Frontal cortex (tissue), 4 donors: ENCODE measurements at places on chromosomes 6 and 20. TPM values are rescaled to one million over a fixed set of nuclear protein-coding genes. Genes with fewer than 3 reads are reported as not detected.
A peak's percentile ranks its signal among the peaks of the same experiment; 100 is the strongest.

DNA sequence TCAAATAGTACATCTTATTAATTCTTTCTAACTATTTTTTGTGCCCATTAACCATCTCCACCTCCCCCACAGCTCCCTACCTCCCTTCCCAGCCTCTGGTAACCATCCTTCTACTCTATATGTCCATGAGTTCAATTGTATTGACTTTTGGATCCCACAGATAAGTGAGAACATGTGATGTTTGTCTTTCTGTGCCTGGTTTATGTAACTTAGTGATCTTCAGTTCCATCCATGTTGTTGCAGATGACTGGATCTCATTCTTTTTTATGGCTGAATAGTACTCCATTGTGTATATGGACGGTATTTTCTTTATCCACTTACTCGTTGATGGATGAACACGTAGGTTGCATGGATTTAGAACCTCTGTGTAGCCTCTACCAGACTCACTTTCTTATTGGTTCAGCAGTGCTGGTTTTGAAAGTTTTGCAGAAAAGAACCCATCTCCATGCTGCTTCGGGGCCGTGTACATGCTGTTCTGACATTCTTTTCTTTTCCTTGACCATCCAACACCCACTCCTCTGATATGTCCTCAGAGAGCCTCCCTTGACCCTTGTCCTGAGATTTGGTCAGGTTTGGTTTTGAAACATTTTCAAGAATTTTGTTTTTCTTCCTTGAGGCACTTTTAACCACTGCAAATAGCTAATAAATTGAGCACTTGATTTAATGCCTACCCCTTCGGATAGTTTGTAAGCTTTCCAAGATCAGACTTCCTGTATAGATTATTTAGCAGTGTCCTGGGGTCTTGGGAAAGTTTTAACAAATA, 231.2 kb upstream of the ZFP64 start:
- DNase-seq: no peak

- DNase-seq: peak; percentile 82
Observed at GRCh38 chr20:5001174-5002076, at the start of gene SLC23A2. SLC23A2 (minus strand) TSS chr20:5001510; CDS start chr20:4932562, 68,948 bp downstream.

DNA sequence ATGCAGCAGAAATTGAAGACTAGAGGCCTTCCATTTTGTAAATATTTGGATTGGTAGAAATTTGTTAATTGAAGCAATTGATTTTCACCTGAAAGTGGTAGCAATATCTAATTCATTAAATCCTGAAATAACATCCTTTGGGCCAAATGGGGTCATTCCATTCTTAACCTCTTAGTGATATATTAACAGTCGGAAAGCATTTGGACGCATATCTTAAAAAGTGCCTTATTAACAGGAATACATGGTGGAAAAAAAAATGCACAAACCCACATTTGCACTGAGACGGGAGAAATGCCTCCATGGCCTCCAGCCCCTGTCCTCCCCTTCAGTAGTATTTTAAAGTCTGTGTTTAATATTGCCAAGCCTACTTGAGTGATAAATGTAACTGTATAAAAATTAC, 205.5 kb downstream of the TFAP2B start:
- DNase-seq: no peak

- no peak for DNase-seq
Observed at GRCh38 chr6:23106951-23107350, 537.6 kb downstream of the HDGFL1 start.

GRCh38 chr6:21952367-21952766, 344.5 kb downstream of the PRL start:
- DNase-seq: no peak

GRCh38 chr6:150444308-150444707, 75.5 kb downstream of the IYD start:
- DNase-seq: no peak

DNA sequence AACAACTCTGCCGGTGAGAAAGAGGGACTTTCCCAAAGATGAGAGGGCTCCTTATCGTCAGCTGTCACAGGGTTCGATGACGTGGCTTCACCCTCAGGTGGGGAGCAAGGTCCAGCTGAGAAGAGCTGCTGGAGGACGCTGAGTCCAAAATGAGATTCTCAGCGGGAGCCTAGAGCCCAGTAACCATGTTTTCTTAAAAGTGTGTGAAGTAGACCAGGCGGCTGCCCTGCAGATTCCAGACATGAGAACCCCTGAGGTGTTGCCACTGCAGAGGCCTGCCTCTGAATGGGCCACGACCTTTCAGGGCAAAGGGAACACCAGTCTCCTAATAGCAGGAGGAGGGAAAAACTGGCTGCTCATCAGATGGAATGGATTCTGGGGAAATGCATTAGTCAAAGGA, 375.1 kb downstream of the BTBD9 start:
- no peak for DNase-seq

GRCh38 chr20:61886721-61887595, 178.7 kb downstream of the TAF4 start:
- peak; percentile 70 for DNase-seq

DNA sequence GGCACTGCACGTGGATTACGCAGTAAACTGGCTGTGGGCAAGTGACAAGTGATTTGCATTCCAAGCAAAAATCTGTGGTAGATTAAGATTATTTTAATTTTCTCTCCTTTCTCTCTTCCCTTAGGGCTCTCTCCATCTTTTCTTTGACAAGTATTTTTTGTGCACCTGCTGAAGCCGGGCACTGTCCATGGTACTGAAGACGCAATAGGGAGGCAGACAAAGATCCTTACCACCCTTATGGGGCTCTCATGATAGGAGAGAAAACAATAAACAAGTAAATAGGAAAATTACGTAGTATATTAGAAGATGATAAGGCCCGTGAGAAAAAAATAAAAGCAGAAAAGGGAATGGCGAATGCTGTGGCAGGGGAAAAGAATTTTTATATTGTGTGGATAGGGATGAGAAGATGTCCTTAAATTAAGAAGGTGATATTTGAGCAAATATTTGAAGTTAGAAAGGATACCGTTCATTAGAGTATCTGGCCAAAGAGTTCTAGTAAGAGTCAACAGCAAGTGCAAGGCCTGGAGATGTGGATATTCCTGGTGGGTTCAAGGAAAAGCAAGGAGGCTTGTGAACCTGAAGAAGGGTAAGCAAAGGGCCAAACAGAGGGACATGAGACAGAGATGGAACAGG, 146.0 kb downstream of the LAMP5 start:
- DNase-seq: no peak

DNA sequence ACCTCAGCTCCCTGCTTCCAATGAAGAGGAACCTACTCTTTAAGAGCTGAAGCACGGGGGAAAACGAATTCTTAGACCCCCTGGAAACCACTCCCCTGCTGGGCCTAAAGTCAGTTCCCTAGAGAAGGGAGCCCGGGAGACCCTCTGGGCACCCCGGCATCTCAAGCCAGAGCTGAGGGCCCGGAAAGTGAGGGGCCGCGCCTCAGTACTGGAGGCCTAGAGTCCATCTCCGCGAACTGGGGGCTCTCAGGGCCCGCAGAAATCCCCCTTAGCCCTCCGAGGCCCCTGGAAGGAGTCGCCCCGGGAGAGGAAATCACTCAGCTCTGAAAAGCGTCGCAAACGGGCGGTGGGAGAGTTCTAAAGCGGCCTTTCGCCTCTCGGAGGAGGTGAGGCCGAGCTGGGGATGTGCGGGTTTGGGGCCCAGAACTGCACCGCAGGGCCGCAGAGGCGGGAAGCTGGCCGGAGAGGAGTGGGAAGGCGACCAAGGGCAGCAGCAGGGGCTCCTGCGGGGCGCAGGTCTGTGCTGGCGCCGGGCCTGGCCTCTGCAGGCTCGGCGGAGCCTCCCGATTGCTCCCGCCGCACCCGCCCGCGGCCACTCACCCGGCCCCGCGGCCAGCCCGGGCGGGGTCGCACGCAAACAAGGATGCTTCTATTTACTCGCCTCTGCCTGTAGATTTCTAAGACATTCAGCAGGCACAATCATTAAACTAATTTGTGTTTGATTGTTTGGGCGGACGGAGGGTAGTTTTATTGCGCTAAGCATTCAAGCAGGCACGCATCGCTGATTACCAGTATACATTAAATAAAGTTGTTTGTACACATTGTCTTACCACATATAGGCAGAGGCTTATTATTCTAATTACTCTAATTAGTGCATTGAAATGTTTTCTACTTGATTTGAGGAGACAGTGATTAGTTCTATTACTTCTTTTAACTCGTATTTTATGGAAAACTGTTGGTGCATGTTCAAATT, 9.2 kb downstream of the POU3F2 start:
- DNase-seq: no peak

DNA sequence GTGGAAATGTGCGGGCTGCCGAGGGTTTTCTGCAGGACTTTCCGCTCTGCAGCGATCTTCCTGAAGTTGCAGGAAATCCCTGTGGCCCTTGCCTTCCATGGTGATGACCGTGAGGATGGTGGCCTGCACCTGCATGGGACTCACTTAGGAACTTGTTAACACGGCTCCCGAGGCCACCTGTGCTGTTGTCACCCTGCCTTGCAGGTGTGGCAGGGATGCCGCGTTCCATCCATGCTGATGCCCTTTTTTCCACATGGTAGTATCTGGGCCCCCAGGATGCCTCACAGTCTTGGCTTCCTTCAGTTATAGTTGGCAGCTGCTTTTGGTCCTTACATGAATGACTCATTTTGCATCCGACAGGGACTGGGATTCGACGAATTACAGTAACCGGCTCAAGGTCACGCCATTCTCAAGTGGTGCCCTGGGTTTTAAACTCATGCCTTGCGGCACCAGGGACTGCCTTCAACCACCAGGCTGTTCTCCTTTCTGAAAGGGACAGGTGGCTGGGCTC, 37.2 kb downstream of the SYNJ2 start:
- no peak for DNase-seq

DNA sequence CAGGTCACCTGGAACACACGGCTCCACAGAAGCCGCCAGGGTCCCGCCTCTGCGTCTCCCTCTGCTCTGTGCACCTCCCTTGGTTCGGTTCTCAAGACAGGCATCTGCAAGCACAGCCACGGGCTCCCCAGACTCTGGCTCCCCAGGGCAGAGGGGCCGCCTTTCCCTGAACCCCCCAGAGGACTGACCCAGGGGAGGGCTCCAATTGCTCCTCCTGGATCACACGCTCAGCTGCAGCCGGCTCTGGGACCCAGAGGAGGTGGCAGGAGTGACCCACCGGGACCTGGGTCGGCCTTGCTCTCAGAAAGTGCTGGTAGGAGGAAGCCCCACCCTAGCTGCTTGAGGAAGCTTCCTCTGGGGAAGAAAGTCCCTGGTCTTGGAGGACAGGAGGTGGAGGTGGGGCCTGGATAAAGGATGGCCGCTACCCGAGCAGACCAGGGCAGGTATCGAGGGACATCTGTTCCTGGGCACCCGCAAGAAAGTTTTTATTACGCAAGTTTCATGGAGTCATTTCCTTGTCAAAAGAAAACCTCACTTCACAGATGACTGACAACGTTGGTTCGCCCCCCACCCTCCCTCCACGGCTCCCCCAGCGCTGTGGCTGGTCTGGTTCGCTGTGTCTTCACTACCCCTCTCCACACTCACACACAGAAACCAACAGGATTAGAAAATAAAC, 103.9 kb upstream of the AFDN start:
- DNase-seq: no peak

DNA sequence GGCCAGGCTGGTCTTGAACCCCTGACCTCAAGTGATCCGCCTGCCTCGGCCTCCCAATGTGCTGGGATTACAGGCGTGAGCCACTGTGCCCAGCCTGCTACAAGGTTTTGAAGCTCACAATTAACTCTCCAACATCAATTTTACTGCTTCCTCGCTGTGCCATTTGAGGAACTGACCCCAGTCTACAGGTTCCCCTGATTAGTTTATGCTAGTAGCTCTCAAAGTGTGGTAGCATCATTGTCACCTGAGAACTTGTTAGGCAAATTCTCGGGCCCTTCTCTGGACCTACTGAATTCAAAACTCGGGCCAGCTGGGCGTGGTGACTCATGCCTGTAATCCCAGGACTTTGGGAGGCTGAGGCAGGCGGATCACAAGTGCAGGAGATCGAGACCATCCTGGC, 49.4 kb downstream of the MCUR1 start:
- DNase-seq: no peak

- no peak for DNase-seq
Observed at GRCh38 chr20:34331838-34332237, 28.7 kb upstream of the AHCY start.

GRCh38 chr6:135191508-135192255, 10.6 kb downstream of the MYB start:
- no peak for DNase-seq

- no peak for DNase-seq
Observed at GRCh38 chr20:61927193-61927825, 138.4 kb downstream of the TAF4 start.

DNA sequence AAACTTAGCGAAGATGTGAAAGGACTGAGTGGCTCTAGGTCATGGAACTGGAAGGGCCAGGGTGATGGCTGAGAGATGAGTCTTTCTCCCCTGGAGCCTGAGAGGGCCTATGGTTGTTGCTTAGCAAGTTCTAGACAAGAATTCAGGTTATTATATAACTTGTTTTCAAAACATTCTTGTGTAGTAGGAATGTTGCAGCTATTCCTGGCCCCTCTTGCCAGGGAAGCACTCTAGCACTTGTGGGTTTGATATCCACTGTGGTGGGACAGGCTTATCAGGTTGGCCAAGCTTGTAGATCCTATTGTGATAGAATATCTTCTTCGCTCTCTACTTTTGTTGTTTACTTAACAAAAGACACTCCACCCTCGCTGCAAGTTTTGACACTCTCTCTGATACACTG, 211.8 kb upstream of the CITED2 start:
- no peak for DNase-seq

Gene PLAGL2
- total RNA-seq: 1.2 TPM

Gene ZNF334
- 11.4 TPM for total RNA-seq

Gene MRAP2
- 7.7 TPM for total RNA-seq

Gene HSPA12B
- total RNA-seq: 2.4 TPM

Gene SNAP25
- 140 TPM for total RNA-seq
